ENCODE measurements at places on chromosomes 7 and 10. TPM values are rescaled to one million over a fixed set of nuclear protein-coding genes. Genes with fewer than 3 reads are reported as not detected.

Gene TDRD1
- 1.4 TPM for total RNA-seq

Gene WNT8B
- total RNA-seq = 0.69 TPM

Gene CRHR2
- 1.6 TPM for total RNA-seq

Gene CHST3
- 12.2 TPM for total RNA-seq

Gene AUTS2
- total RNA-seq = 82.1 TPM

Gene DYDC2
- total RNA-seq = 9.9 TPM

Gene FRA10AC1
- 20.8 TPM for total RNA-seq

Gene TACC2
- 21.2 TPM for total RNA-seq

Gene MALSU1
- 30.7 TPM for total RNA-seq

Gene CALN1
- 41.5 TPM for total RNA-seq

Gene FANK1
- 11.3 TPM for total RNA-seq

Gene SOSTDC1
- total RNA-seq = 9.7 TPM

Gene CDC14C
- total RNA-seq = not detected

Gene PKD2L1
- 0.46 TPM for total RNA-seq

Gene PTPN20
- 34.8 TPM for total RNA-seq

Gene SMKR1
- total RNA-seq = 6.7 TPM

Gene HOXA4
- total RNA-seq = not detected

Gene ATOH7
- total RNA-seq = 0.69 TPM

Gene MKLN1
- 61.4 TPM for total RNA-seq

Gene COBL
- total RNA-seq = 5.1 TPM

Gene DPP6
- 85.1 TPM for total RNA-seq

Gene SUN3
- 0.69 TPM for total RNA-seq

Gene MACROH2A2
- total RNA-seq = 45.7 TPM

Gene HOXA6
- not detected for total RNA-seq

All from diencephalon (tissue), 1 donor.